ENCODE measurements at places on chromosomes 13 and 19.

GRCh38 chr19:8445488-8446001 lies 770 bp downstream of the HNRNPM start:
- peak; percentile 72 for DNase-seq

GRCh38 chr13:63124863-63125262 lies 1709.2 kb upstream of the PCDH20 start:
- no peak for DNase-seq

- no peak for DNase-seq
Measured at GRCh38 chr19:47487551-47488515, 3.8 kb upstream of the KPTN start.

GRCh38 chr13:24614306-24615080 lies 65.7 kb upstream of the ATP12A start:
- DNase-seq = peak; percentile 6

DNA sequence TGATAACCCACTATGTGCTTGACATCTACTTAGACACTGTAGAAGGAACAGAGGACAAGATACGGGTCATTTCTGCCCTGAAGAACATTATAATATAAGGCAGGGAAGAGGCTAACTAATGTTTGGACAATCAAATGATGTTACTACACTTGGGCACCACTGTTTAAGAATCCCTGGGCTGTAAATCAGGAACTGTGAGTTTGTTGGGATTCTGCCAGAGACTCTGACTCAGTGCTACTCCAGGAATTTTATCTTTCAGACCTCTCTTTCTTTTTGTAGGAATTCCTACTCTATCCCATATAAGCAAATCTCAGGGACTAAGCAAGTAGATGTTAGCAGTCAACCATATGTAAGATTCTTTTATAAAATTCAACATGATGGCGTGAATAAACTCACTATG lies 3.1 kb upstream of the ZNF471 start:
- no peak for DNase-seq

GRCh38 chr13:112104881-112105234 lies 37.9 kb downstream of the SOX1 start:
- no peak for DNase-seq

DNA sequence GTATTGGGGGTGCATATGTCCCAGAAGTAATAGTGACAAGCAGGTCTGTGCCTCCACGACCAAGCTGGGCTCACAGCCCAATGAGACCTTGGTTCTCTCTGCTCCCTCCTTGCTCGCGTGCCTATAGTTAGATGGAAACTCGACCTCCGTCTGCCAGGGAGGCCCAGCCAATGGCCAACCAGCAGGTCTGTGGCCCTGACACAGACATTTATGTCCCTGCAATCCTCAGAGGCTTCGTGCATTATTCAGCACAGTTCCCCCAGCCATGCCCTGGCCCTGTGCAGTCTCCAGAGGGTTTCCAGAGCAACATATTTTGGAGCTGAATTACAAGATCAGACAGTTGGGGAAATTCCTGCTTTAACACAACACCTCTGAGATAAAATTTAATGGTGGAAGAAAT lies 105.1 kb downstream of the UQCRFS1 start:
- no peak for DNase-seq

GRCh38 chr19:7559102-7559501 lies 23.6 kb downstream of the PNPLA6 start:
- no peak for DNase-seq

Measured in D341Med (cell line).